ENCODE measurements at places on chromosomes 7 and 10.

DNA sequence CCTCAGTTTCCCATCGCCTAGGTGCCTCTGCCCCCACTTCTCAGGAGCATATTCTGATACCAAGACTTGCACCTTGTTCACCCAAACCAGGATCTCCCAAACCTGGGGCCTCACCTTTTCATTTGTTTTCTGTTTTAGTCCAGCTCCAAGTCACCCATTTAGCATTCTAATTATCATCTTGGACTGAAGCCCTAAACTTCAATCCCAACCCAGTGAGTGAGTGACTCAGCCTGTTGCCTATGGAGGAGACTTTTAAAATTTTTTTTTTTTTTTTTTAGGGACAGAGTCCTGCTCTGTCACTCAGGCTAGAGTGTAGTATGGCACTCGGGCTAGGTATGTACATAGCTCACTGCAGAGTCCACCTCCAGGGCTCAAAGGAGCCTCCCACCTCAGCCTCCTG, 378.9 kb upstream of the AUTS2 start:
- no peak for DNase-seq

- no peak for DNase-seq
These were observed 154.3 kb upstream of the LAMB4 start for GRCh38 chr7:108284349-108285002.

- no peak for DNase-seq
These were observed 3.1 kb upstream of the LDB3 start for GRCh38 chr10:86665218-86665607.

GRCh38 chr10:129122846-129123245, 344.2 kb upstream of the MGMT start:
- DNase-seq = no peak
